ENCODE measurements at places on chromosomes 13 and 19.

DNA sequence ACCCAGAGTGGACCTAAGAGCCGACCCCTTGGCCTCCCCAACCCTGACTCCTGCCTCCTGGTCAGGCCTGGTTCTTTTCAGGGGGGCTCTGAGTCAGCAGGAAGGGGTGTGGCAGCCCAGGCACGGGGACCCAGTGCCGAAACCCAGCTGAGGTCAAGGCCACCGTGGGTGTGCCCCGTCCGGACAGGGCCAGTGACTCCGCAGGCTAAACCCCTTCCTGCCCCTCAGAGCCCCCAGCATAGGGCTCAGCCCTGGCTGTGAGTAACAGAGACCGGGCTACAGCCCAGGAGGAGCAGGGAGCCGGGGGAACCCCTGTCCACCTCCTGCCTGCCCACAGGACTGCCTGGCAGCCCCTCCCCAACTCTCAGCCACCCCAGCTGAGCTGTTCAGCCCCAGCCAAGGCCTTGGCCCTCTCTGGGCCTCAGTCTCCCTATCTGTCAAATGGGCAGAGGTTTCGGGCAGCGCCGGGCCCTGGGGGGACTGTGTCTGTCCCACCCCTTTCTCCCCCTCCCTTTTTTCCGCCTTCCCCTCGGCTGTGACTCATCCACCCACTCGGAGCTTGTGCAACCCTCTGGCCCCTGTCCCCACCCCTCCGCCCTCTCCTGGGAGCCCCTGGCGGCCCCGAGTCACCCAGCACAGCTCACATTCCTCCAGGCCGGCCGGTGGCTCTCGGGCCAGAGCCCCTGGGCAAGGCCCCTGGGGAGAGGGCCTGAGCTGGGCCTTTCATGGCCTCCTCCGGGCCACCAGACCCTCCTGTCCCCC lies 8.6 kb downstream of the ZBTB7A start:
- peak; percentile 56 for DNase-seq

DNA sequence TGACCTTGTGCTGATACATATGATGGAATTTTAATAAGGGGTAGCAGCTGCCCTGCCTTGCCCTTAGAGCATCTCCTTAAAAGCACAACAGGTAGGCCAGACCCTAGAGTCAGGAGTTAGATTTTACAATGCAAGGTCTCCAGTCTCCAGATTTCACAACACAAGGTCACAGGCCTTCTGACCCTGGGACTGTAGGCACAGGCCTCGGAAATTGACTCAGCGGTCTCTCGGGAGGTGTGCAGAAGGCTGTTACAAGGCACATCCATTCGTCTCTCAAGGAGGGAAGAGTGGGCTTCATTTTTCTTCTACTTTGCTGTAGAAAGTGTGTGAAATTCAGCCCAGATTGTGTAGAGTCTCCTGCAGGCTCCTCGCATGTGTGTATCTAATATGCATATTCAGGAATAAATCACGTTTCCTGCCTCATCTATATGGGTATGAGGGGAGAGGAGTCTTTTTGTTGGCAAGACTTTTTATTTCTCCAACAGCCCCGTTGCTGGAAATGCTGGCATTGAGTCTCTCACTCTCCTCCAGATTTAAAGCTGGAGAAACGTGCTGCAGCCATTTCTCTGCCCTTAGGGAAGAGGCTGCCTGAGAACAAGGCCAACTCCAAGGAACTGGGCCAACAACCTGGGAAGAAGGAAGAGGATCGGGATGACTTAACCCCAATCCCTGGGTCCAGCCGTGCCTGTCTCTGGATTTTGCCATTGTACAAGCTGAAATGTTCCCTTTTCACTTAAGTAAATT lies 24.5 kb downstream of the UQCRFS1 start:
- no peak for DNase-seq

DNA sequence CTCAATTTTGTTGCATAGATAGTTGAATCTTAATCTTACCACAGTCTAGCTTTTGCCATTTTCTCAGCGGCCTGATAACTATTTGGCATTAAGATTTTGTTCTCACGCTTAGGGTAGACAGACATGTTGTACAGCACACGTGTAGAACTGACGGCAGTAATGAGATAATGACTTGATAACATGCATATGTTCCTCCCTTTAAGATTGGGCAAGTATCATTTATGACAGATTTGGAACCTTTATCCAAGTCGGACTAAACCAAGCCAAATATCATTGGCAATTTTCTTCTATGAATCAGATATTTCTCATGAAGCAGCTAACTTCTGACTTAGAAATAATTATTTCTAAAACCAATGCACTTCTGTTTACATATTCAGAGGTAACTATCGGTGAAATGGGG lies 205.5 kb downstream of the NDFIP2 start:
- no peak for DNase-seq

- DNase-seq: no peak
Measured at GRCh38 chr13:77545626-77546412, 10.3 kb downstream of the SCEL start.

DNA sequence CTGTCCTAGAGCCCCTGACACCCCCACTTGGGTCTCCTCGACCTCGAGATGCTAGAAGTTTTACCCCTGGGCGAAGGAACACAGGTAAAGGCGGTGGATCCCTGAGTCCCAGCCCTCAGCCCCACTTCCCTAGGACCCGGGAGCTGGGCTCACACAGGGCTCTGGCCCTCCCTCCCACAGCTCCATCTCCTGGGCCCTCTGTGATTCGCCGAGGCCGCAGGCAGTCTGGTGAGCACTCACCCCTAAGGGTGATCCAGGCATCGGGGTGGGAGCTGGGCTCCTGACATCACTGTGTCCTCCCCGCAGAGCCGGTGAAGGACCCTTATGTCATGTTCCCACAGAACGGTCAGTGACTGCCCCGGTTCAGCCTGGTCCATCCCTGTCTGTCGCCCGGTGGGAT lies 8.3 kb downstream of the PLEKHG2 start:
- no peak for DNase-seq

GRCh38 chr19:34364830-34365462 lies at the start of gene GPI:
TSS of gene GPI (plus strand) at chr19:34365196. CDS start at chr19:34365267, 71 bp downstream.
- DNase-seq: peak; percentile 78

GRCh38 chr13:33367171-33367895 lies 81.8 kb upstream of the STARD13 start:
- no peak for DNase-seq

DNA sequence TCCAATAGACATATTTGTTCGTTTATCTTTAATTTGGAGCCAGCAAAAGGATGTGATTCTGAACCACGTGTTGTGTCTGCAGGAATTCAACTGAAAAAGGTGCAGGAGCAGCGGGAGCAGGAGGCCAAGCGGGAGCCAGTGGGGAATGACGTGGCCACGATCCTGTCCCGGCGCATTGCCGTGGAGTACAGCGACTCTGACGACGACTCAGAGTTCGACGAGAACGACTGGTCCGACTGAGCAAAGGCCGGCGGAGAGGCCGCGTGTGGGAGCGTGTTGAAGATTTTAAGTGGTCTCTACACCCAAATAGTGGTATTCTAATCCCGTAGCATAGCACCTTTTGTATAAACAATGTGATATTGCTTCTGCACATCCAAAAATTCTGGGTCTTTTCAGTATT lies 75.0 kb downstream of the GPR12 start:
- no peak for DNase-seq

DNA sequence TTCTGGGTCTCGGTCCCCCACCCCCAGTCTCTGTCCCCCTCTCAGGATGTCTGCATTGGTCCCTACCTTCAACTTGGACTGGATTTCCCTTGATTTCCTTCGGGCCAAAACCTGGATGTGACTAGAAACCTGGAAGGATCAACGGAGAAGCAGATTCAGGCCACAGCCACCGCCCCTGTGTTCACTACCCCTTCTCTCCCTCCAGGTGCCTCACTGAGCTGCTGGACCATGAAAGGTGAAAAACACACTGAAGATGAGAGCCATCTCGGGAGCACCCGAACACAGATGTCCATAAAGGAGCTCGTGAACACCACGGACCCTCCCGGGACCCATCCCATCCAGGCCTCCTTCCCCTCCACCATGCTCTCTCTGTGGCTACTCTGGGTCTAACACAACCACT lies 5.0 kb downstream of the TEAD2 start:
- no peak for DNase-seq

GRCh38 chr19:10603084-10603872 lies 16.2 kb upstream of the AP1M2 start:
- DNase-seq: peak; percentile 61

DNA sequence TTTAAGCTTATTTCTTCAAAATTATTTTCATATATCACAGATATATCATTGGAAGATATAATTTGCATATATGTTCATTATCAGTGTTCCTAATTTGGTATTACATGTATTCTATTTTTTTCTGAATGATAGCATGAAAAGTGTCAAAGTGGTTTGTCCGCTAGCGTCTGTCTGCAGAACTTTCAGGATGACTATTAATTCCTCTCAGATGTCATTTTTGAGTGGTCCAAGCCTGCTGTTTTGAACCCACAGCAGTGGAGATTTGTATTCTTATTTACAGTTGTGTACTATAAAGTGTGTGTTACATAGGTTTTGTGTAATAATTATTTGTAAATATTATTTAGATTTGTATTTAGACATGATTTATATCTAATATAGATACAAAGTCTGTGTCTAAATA lies 8.5 kb downstream of the UTP14C start:
- DNase-seq: no peak
